Thoracic aorta (tissue), 2 donors: ENCODE measurements at places on chromosomes 6 and 20. TPM values are rescaled to one million over a fixed set of nuclear protein-coding genes. Genes with fewer than 3 reads are reported as not detected.

GRCh38 chr6:126117251-126117650, 130.9 kb downstream of the TRMT11 start:
- DNase-seq: no peak

- DNase-seq: no peak
Measured at GRCh38 chr6:154479351-154479769, 31.1 kb downstream of the CNKSR3 start.

DNA sequence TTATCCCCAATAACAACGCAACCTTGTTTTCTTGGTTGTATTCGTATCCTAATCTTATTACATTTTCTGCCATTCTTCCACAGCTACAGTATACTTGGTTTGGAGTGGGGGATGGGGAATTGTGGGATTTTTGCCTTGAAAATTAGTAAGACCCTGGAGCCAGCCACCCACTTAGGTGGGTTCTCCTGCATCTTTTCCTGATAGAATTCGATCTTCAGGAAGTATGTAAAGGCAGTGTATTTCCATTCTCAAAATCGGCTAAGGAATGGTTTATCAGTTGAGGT, 1.1 kb downstream of the ITCH start:
- no peak for DNase-seq

FAXC gene
- total RNA-seq: 0.99 TPM

- no peak for DNase-seq
Measured at GRCh38 chr20:53655625-53656292, 62.1 kb upstream of the ZNF217 start.

- DNase-seq: no peak
Measured at GRCh38 chr20:25280574-25281535, 33.0 kb downstream of the PYGB start.

- DNase-seq: no peak
Measured at GRCh38 chr20:51493346-51493791, 49.1 kb downstream of the NFATC2 start.

PPP1R16B gene
- total RNA-seq: 7.3 TPM

DNA sequence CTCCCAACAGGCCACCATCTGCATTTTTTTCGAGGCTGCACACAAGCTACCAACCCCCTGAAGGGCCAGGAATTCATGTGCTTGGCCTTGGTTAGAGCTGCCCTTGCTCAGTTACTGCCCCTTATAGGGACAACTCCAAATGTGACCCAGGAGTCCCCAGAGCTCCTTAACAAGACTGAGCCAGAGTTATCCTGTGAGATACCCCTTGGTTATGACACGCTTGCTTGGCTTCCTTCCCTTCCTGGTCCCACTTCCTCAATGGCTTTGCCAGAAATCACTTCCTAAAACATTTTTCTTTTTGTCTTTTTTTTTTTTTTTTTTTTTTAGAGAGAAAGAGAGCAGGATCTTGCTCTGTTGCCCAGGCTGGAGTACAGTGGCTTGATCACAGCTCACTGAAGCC, 8.9 kb downstream of the TREM1 start:
- DNase-seq: no peak
